ENCODE measurements at places on chromosomes 13 and 19.

DNA sequence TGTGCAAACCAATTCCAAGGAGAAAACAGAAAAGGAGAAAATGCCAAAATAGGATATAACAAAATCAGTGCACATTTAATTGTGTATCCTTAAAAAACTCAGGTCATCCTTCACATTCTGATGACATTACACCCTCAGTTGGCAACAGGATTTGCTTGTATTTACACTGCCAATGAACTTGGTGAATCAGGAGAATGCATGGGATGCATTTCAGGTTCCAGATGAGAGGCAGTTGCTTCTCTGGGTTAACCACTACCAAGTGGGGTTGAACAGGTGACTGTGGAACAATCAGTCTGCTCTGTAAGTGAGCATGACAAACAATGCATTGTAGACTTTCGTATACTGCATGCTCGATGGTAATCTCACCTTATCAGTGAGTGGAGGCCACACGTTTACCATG, 79.1 kb downstream of the STARD13 start:
- no peak for DNase-seq

DNA sequence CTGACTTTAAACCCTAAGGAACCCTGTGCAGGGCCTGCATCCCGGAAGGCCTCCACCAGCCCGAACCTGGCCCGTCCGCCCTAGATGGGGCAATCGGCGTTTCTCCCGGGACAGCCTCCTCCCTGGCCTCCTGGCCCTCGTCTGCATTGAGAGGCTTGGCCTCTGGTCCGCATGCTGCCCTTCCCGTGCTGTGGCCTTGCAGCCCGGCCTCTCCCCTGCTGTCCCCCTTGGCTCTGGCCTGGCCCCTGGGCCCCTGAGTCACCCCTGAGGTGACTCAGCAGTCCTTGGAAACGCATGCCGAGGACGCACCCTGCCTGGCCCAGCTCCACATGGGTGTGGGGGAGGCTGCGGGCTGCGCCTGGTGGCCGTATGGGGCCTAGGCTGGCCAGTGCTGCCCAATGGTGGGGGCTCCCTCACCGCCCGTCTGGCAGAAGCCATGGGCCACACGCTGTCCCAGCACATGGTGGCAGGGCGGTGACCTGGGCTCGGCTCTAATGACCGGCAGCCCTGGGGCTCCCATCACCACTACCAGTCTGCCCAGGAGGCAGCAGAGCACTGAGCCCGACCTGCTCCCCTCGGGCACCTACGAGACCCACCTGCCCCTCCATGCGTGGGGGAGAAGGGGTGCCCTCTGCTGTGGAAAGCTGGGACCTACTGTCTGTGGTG, 25.7 kb downstream of the SH3GL1 start:
- DNase-seq: no peak

- DNase-seq: no peak
These were observed 292.1 kb downstream of the TDRD3 start for GRCh38 chr13:60689076-60689475.

DNA sequence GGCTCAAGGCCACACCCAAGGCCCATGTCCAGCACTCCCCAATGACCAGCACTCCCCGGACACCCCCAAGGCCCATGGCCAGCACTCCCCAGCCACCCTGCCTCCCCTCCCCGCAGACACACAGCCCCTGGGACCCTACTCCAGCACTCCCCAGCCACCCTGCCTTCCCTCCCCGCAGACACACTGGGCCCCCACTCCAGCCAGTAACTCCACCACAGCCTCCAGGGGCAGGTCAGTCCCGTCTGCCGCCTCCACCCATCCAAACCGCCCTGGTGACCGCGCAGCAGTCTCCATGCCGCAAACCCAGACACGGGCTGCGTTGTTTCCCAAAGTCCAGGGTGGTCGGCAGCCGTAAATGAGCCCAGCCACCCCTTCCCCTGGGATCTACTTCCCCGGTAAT, 70.7 kb downstream of the SPACA7 start:
- DNase-seq: no peak

GRCh38 chr19:39413272-39413910, 922 bp downstream of the PLEKHG2 start:
- DNase-seq: peak; percentile 20

DNA sequence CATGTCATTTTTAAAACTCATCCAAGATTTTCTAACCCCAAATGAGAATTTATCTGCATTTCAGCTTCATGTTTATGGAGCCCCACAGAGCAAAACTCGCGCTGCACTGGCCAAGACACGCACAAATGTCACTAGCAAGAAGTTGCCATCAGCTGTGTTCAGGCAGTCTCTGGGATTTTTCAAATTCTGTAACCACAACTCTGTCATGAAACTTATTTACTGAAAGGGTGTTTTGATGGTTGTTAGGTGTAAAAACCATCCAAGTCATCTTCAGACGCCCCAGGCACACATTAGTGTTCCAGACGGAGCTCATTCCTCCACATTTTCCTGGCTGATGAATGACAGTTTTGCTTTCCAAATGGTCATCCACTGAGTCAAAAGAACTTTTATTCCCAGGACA, 63.4 kb downstream of the SLC7A1 start:
- no peak for DNase-seq

GRCh38 chr13:59476366-59476765, 687.4 kb downstream of the DIAPH3 start:
- DNase-seq: no peak

DNA sequence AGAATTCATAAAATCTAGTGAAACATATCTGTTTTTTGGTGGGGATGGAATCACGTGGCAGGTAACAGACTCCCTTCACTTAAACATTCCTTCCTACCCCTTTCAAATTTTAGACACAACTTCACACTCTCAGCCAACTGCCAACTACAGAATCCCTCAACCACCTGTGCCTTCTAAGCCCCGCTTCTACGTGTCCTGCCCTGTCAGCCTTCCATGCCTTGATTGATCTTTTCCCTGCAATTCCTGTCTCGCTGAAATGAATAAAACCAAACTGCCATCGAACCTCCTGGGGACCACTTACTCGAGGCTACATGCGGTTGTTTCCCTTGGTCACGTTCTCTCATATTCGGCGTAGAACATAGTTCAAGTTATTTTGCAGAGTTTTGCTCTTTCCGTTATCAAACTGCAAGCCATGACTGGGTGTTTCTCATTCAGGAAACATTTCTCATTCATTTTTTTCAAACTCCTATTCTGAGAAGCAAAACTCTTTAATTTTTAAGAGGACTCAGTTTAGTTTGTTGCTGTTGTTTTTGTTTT, 1.1 kb downstream of the ZNF625 start:
- no peak for DNase-seq

DNA sequence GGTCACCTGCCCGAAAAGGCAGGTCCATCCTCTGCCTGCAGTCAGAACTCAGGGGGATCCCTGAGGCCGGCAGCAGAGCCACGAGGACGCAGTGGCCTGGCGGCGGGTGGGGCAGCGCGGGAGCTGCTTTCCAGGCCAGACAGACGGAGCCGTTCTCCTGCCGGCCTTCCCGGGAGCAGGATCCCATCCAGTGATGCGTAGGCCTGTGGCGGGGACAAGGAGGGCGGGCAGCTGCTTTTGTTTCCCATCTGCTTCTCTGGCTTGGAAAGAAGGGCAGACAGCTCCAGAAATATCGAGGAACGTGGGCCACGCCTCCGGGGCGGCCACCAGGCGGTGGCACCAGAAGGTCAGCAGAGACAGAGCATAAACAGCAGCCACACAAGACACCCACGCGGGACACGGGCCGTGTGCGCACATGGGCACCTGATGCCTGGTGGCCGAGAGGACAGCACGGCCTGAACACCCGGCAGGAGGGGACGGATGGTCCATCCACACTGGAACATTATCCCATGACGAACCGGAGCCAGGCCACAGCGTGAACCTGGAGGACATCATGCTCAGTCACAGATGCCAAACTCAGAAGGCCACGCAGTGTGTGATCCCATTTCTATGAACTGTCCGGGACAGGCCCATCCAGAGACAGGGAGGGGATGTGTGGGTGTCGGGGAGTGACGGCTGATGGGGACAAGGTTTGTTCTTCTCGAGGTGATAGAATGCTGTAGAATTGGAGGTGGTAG, 13.9 kb upstream of the MKNK2 start:
- no peak for DNase-seq

GRCh38 chr13:32852526-32852925, 163.7 kb upstream of the KL start:
- DNase-seq: no peak

DNA sequence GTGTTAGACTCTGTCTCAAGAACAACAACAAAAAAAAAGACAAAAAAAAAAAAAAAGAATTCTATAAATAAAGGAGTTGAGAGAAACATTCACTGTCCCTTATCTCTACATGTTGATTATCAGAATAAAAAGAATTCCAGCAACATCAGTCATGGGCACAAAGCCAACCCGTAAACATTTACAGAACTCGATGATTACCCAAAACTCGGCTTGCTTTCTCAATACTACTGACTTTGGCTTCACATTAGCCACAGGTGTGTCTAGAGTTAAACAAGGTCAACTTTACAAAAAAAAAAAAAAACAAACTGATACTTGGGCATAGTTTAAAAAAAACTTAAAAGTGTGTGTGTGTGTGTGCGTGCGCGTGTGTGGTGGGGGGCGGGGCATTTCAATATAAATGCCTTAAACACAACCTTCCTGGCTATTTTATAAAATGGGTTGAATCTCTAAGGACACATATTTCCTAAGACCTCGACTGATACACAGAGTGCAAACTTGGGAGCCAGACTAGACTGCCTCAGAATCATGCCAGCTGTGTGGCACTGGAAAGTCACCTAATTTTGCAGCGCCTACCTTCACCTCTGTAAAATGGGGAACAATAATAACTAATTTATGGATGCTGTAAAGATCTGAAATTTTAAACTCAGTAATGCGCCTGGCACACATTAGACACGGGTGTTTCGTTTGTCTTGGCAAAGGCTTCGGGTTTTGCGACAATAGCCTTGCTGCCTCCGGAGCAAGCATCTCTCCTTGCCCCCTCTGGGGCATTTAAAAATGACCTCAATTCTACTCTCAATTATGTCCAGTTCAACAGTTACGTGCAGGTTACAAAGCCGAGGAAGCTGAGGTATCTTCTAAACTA, 922 bp downstream of the EBPL start:
- DNase-seq: no peak

- no peak for DNase-seq
These were observed 1.0 kb downstream of the IRF2BP1 start for GRCh38 chr19:45884682-45885555.

DNA sequence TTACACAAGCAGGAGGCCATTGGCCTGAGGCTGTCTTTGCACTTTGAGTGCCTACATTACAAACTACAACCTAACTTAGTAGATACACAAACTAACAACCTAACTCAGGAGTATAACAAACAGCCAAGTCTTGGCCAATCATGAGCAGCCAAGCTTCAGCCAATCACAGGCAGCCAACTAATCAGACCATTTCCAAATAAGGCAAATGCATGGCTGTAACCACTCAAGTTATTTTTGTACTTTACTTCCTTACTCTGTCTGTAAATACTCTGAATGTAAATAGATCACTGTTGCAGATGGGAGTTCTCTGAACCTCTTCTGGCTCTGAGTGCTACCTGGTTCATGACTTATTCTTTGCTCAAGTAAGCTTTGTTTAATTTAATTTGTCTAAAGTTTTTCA, 748.1 kb upstream of the SGCG start:
- no peak for DNase-seq

DNA sequence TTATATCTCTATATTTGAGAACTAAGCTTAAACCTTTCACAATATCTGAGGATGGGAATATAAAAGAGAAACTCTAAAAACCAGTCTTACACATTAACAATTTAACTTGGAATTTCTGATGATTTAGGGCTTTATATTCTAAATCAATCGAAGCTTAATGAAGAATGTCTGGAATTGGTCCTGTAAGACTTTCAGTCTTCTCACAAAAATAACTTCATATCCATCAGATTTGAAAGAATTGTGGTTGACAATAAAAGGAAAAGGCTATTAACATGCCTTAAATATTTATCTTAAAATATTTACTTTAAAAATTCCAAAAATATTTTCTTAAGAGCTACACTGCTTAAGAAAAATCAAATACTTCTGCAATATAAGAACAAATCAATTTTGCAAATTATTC, 27.3 kb downstream of the MYCBP2 start:
- DNase-seq: no peak

GRCh38 chr13:59873856-59874255, 289.9 kb downstream of the DIAPH3 start:
- DNase-seq: no peak

GRCh38 chr13:106291006-106291405, 244.5 kb downstream of the EFNB2 start:
- DNase-seq: no peak

GRCh38 chr13:91609353-91609752, 210.9 kb downstream of the GPC5 start:
- DNase-seq: no peak

- DNase-seq: no peak
These were observed 171.9 kb downstream of the FOXO1 start for GRCh38 chr13:40494513-40494912.

GRCh38 chr13:77118134-77118533, 91.2 kb upstream of the FBXL3 start:
- no peak for DNase-seq

DNA sequence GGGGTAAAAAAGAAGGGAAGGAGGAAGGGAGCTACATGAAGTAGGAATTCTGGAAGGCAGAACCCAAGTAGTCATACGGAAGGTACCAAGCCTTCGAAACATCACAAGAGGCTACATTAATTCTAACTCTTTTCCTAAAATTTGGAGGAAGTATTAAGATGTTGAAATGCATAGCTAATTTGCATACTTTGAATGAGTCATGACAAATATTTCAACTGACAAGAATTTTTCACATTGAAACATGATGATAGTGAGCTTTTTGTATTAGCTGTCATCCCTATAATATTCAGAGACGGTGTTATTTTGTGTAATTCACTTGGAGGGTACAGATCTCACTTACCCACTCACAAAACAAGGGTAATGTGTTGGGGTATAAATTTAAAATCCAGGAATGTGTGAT, 9.1 kb upstream of the ACOD1 start:
- DNase-seq: no peak

DNA sequence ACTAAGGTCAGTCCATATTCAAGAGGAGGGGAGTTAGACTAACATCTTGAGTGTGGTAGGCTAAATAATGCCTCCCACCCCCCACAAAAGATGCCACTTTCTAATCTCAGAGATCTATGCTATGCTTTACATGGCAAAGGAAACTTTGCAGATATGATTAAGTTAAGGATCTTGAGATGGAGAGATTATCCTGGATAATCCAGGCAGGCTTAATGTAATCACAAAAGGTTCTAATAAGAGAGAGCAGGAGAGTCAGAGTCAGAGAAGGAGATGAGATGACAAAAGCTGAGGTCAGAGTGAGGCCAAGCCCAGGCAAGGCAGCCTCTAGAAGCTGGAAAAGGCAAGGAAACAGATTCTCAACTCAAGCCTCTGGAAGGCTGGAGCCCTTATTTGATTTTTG, 1011.6 kb downstream of the PCDH9 start:
- no peak for DNase-seq

DNA sequence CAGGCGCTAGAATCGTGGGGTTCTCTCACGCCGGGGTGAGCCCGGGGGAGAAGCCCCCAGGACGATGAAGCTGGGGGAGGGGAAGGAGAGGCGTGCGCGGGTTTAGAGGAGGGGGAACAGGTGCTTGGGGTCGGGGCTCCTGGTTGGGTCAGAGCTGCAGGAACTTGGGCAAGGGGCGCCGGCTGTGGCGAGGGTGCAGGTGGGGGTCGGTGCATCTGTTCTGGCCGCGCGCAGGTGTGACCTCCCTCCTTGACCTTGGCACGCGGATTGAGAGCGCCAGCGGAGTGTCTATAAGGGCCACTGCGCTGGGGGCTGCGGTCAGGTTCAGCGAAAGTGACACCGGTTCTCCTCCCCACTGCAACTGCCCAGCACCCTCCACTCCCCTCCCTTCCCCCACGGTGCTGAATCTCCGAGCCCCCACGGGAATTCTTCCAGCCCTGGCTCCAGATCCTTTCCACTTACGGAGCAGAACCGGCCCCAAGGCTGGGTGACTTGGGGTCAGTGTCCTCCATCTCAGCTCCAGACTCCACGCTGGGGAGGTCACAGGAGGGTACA, 618 bp downstream of the TMEM38A start:
- DNase-seq: no peak
